IMR-90 (cell line): ENCODE measurements at places on chromosomes 2 and 18. TPM values are rescaled to one million over a fixed set of nuclear protein-coding genes. Genes with fewer than 3 reads are reported as not detected.

FBXO48 gene
- total RNA-seq = 0.18 and 0.28 TPM in 2 replicates

TMEM178A gene
- 0.18 and 0.28 TPM in 2 replicates for total RNA-seq

PKDCC gene
- 50.3 and 55.6 TPM in 2 replicates for total RNA-seq

LINC00305 gene
- not detected in 2 replicates for total RNA-seq

FAM210A gene
- 16.1 and 25.3 TPM in 2 replicates for total RNA-seq

EIF4E2 gene
- total RNA-seq = 105 and 149 TPM in 2 replicates

CIDEA gene
- total RNA-seq = not detected in 2 replicates

EPG5 gene
- 104 and 114 TPM in 2 replicates for total RNA-seq

LYPD6B gene
- under 0.01 TPM in 1 of 2 replicates, not detected in the other for total RNA-seq

RAB17 gene
- not detected in 2 replicates for total RNA-seq

ARHGAP25 gene
- total RNA-seq = 0.28 and 0.36 TPM in 2 replicates

IHH gene
- total RNA-seq = not detected in 2 replicates

TRAF3IP1 gene
- total RNA-seq = 5.9 and 6.9 TPM in 2 replicates

SPHKAP gene
- total RNA-seq = not detected in 2 replicates

GAREM2 gene
- 0.28 and 0.36 TPM in 2 replicates for total RNA-seq

DYNC2LI1 gene
- 5.2 and 11.7 TPM in 2 replicates for total RNA-seq

CACNB4 gene
- total RNA-seq = 0.28 and 0.36 TPM in 2 replicates

CKAP2L gene
- total RNA-seq = 9.9 and 13.3 TPM in 2 replicates

CCL20 gene
- total RNA-seq = not detected in 2 replicates

TUBA4B gene
- not detected in 2 replicates for total RNA-seq

PCBP1 gene
- total RNA-seq = 33.6 and 33.7 TPM in 2 replicates

ST8SIA3 gene
- total RNA-seq = not detected in 2 replicates

OSR1 gene
- total RNA-seq = 12.4 and 14.7 TPM in 2 replicates

EML6 gene
- total RNA-seq = 0.18 and 0.28 TPM in 2 replicates
